Natural killer cell (primary cell): ENCODE measurements at places on chromosomes 7 and 10. TPM values are rescaled to one million over a fixed set of nuclear protein-coding genes. Genes with fewer than 3 reads are reported as not detected.
A peak's percentile ranks its signal among the peaks of the same experiment; 100 is the strongest.

Gene METTL27
- total RNA-seq = 1.2 TPM

Gene TMEM196
- total RNA-seq = not detected

Gene CC2D2B
- total RNA-seq = not detected

GRCh38 chr10:90111671-90112070 is 410.3 kb downstream of the KIF20B start:
- H3K36me3 ChIP-seq = no peaks in the 10 kb centered on the region
- H3K27me3 ChIP-seq = no peaks in the 10 kb centered on the region
- no peak overlapping the region for H3K27ac ChIP-seq
- DNase-seq = no peak

Gene CALHM1
- 0.57 TPM for total RNA-seq

DNA sequence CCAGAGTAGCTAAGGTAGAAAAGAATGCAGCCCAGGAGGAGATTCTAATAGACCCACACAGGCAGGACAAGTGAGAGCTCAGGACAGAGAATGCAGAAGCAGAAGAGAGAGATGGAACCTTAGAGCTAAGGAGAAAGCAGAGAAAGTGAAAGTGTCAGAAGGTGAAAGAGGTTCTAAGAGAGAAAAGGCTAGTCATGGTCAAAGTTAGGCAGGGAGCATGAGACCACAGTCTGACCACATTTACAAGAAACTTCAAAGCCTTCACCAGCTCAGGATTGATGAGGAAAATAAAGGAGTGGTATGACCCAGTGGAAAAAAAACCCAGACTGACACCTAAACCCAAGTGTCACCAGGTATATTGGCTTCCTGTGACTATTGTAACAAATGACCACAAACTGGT is 131.8 kb upstream of the WDR11 start:
- peaks cover 3% of the 10 kb centered on the region for H3K4me1 ChIP-seq
- H3K27ac ChIP-seq = no peak overlapping the region
- no peak for DNase-seq
- no peak overlapping the region for H3K4me3 ChIP-seq
- H3K27me3 ChIP-seq = peaks cover 19% of the 10 kb centered on the region

Gene TAF3
- 15.6 TPM for total RNA-seq

DNA sequence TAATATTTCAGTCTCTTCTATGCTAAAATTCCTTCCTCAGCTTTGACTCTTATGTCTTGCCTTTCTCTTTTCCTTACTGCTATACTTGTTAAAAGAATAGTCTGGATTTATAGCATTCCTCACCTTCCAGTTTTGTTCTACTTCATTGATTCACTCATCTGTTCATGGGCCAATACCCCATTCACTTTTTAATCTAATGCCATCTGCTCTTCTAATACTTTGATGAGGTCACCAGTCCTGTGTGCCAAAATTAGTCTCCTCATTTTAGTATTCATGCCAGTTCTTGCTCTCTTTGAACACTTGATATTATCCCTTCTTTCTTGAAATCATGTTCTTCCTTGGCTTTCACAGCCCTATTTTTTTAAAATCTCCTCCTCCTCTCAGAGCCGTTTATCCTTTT is 19.3 kb downstream of the STK17A start:
- peaks cover 69% of the 10 kb centered on the region for H3K36me3 ChIP-seq
- no peaks in the 10 kb centered on the region for H3K27me3 ChIP-seq
- no peak for DNase-seq
- H3K4me3 ChIP-seq = no peak overlapping the region
- peak overlapping the region; percentile 3 for H3K27ac ChIP-seq

Gene CYP2C19
- total RNA-seq = not detected

DNA sequence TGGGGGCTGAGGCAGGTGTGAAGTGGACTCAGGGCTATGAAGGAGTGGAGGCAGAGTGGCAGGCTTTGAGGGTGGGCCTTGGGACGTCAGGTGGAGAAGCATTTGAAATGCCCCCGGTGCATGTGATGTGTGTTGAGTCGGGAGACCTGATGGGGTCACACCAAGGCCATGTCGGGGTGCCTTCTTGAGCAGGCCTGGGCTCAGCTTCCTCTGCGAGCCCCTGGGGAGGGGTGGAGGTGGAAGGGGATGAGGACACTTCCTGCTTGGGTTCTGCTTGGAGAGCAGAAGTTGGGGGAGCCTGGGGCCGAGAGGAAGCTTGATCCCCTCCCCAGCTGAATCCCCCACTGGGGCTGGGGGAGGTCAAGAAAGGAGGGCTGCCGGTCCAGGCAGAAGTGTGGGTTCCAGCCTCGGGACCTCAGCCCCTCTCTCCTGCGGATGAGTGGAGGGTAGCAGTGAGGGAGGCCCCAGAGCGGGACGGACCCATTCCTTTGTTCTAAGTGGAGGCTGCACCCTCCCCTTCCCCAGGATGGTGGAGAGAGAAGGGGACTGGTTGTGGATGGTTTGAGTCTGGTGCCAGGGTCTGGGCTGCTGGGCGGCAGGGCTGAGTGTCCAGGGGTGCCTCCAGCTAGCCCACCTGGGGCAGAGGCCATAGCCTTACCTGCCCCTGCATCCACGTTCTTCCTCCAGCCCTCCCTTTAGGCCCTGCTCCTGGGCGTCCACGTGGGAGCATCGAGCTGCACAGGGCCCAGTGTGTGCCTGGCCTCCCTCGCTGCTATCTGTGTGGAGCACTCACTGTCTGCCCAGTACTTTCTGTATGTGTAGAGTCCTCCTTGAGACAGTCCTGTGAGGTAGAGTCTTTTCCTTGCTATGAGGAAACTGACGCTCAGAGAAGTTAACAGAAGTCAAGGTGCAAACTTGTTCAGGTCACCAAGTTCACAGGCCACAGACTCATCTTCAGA is 36.7 kb downstream of the PRF1 start:
- DNase-seq = no peak
- peaks cover 62% of the 10 kb centered on the region for H3K4me1 ChIP-seq
- no peak overlapping the region for H3K4me3 ChIP-seq
- H3K36me3 ChIP-seq = no peaks in the 10 kb centered on the region
- no peak overlapping the region for H3K27ac ChIP-seq

Gene KCND2
- not detected for total RNA-seq

Gene GBX1
- not detected for total RNA-seq

Gene CCDC146
- 24.0 TPM for total RNA-seq

DNA sequence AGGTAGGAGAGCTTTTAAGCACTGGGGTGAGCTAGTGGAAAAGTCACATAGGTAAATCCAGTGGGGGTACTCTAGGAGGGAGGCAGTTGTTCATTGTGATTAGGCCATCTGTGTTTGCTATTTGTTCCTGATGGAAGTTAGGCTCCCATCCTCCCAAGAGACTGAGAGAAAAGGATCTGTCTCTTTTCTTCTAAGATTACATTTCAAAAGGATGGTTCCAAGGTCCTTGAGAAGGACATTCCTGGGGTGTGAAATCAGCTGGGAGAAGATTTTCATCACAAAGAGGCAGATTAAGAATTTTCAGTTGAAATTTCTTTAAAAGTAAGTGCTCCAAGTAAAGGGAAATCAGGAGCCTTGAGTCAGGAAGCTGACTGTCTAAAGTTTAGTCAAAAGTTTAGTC is 210.8 kb upstream of the CSTF2T start:
- no peak overlapping the region for H3K4me3 ChIP-seq
- H3K27ac ChIP-seq = no peak overlapping the region
- no peaks in the 10 kb centered on the region for H3K36me3 ChIP-seq
- DNase-seq = no peak
- no peaks in the 10 kb centered on the region for H3K4me1 ChIP-seq

- H3K27me3 ChIP-seq = no peaks in the 10 kb centered on the region
- no peaks in the 10 kb centered on the region for H3K4me1 ChIP-seq
- no peak overlapping the region for H3K27ac ChIP-seq
- no peaks in the 10 kb centered on the region for H3K36me3 ChIP-seq
These were observed 458.6 kb downstream of the INHBA start for GRCh38 chr7:41244246-41244645.

- H3K36me3 ChIP-seq = peaks cover 12% of the 10 kb centered on the region
- no peak overlapping the region for H3K27ac ChIP-seq
- H3K4me1 ChIP-seq = no peaks in the 10 kb centered on the region
- DNase-seq = no peak
- no peak overlapping the region for H3K4me3 ChIP-seq
- no peaks in the 10 kb centered on the region for H3K27me3 ChIP-seq
These were observed 8.2 kb downstream of the SLC35B4 start for GRCh38 chr7:134308548-134308947.

DNA sequence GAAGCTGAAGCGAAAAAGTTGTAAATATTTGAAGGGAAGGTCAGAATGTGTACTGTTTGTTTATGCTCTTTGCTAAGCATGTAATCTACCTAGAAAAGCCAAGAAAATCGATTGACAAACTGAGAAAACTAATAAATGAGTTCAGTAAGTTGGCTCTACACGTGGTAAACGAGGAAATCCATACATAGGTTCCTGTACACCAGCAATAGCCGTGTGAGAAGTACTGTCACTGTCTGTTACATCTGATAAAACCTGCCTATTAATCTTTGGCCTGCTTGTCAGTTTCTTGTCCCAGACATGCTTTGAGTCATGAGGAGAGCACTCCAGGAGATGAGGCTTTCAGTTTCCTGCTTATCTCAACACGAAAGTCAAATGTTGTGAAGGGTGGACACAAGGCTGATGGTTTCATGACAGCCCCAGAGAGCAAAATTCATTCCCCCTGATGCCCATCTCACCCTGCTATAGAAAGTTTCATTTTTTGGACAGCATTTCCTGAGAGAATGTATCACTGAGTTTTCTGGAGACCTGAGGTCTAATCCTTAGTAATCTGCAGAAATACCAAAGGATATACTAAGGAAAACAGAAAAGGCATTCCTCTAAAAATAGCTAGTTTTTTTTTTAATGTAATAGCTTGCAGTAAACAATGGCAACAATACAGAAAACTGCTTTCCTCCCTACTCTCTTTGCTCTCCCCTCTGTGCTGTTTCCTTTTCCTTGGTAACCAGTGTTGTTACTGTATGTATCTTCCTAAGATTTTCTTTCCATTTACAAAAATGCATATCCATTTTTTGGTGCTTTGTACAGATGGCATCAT is 18.8 kb downstream of the BMPR1A start:
- no peaks in the 10 kb centered on the region for H3K4me1 ChIP-seq
- H3K4me3 ChIP-seq = no peak overlapping the region
- no peaks in the 10 kb centered on the region for H3K27me3 ChIP-seq
- DNase-seq = no peak
- no peaks in the 10 kb centered on the region for H3K36me3 ChIP-seq

DNA sequence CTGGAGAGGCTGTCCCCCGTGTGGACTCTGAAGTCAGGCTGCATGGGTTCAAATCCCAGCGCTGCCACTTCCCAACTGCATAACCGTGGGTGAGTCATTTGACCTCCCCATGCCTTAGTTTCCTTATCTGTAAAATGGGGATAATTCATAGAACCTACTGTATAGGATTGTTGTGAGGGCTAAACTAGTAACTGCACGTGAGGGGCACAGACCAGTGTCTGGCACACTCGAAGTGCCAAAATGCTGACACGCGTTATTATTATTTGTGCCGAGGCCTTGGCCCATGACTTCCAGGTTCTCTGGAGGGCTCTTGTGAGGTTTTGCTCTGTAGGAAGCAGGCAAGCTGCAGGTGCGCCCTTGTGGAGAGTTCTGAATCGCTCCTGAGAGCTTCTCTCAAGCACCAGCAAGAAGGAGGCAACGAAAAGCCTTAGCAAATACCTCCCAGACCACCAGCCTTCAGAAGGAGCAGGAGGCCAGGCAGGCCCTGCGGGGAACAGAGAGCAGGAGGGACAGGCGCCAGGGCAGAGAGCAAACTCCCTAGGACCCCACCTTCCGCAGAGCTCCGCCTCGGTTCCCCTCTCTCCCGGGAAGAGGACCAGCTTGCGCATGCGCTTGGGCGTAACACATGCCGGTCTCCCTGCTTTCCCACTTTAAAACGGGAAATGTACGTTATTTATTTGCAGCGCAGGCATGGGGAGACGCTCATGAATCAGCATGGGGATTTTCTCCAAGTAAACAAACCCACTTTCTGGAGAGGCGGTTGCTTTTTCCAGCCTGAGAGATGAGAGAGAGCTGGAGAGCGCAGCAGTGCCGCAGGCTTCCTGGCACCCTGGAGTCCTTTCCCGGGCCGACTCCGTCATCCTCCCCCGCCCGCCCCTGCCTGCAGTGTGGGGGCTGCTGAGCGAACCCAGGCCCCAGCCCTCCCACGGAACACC is 39.6 kb downstream of the SORCS3 start:
- H3K27ac ChIP-seq = no peak overlapping the region
- H3K4me1 ChIP-seq = no peaks in the 10 kb centered on the region
- H3K36me3 ChIP-seq = no peaks in the 10 kb centered on the region
- no peak overlapping the region for H3K4me3 ChIP-seq
- no peaks in the 10 kb centered on the region for H3K27me3 ChIP-seq

DNA sequence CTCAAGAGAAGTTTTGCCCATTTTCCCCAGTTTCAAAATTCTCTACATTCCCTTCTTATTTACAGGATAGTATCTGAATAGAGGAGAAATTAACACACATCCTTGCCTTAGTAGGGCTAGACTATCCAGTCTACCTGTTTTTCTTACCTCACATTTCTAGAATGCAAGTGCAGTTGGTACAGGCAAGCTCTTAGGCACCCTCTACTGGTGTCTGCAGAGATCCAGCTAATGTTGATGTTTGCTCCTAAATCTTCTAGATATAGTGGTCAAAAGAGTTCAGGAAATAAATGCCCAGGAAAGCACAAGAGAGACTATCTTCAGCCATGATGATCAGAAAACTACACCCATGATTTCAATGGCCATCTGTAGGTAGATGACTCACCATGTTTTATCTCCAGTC is 205.3 kb downstream of the HTR7 start:
- no peaks in the 10 kb centered on the region for H3K36me3 ChIP-seq
- no peaks in the 10 kb centered on the region for H3K4me1 ChIP-seq
- no peak overlapping the region for H3K4me3 ChIP-seq
- no peaks in the 10 kb centered on the region for H3K27me3 ChIP-seq
- DNase-seq = no peak

DNA sequence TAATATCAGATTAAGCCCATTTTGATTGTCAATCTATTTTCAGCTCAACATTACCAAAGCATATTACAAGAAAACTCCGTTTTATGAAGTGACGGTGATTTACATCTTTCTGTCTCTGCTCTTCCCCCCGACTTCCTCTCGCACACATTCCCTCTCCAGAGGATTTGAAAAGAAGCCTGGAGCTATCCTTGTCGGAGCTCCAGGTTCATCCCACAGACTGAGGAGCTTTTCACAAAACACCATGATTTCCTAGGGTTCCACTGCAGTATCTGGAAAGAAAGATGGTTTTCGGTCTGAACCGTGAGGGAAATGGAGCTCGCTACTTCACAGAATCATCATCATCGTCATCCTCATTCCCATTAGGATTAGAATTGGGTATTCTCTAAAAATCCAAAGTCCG is 655.5 kb upstream of the MGMT start:
- H3K4me1 ChIP-seq = no peaks in the 10 kb centered on the region
- H3K4me3 ChIP-seq = no peak overlapping the region
- no peak overlapping the region for H3K27ac ChIP-seq
- DNase-seq = no peak
- H3K36me3 ChIP-seq = no peaks in the 10 kb centered on the region
